HS-27A (cell line): ENCODE measurements at places on chromosomes 6 and 20.

GRCh38 chr20:36468149-36469000, 72.9 kb upstream of the MYL9 start:
- no peak for DNase-seq

DNA sequence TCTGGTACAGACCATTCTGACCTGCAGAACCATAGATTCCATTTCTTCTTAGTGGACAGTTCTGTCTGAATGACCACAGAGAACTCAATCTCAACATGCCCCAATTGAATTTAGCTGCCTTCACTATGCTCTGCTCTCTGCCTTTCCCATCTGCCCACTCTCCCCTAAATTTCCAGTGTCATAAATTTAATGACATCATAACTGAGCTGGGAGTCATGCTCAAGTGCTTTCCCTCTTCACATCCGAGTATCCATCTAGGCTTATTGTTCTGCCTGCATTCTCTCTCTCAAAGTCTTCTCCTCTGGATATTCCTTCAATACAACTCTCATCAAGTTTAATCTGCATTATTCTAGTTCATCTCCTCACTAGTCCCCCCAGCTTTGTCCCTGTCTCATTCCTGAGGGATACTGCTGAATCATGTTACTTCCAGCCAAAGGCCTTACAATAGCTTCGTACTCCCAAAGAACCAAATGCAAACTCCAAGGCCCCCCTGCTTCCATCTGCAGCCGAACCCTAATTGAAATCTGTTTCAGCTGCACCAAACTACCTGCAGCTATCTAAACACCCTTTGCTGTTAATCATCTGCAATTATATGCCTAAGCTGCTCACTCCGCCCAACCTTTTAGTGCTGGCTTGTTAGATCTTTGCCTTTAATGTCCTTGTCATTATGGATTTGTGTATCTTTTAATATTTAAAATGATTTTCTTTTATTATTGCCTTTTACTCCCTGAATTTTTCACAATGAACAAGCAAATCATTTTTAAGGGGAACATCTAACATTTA, 46.1 kb downstream of the SLC35B3 start:
- no peak for DNase-seq

DNA sequence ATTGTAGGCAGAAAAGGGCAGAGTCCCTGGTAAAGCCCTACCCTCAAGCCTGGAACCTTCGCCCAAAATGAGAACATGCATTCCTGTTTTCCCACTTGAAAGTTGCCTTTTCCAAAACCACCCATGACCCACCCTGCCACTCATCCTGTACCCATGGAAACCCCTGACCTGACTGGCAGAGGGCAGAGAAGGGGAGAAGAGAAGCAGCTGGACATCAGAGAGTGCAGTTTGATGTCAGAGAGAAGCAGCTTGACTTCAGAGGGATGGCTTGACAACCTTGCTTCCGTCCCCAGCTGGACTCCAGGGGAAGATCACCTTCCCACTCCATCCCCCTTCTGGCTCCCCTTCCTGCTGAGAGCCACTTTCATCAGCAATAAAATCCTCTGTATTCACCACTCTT, 123.6 kb upstream of the SHLD1 start:
- no peak for DNase-seq

DNA sequence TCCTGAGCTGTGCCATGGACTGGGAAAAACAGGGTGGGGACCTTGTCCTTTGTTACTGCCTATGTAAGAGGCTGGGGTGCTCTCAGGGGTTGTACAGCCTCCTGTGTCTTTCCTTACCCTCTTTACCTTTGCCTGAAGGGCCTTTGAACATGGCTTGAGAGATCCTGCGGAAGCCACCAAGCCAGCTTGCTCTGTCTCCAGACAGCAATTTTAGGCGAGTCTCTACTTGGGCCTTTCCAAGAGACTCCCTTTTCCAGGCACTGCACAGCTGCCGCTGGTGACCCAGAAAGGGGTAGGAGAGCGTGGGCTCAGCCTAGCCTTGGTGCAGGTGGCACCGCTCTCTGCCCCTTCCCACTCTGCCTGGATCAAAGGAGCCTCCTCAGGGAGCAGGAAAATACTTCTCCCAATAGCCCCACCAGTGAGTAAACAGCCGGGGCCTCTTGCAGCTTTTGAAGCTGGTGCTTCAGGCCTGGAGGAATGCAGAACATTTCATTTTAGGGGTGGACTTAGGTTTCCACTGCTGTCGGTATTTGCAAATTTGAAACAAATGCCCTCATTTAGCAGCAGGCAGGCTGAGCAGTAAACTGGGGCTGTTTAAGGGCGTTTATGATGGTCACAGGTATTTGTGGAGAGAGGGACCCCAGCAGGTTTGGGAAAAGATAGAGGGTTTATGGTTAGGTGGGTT, 13.9 kb downstream of the PTK7 start:
- no peak for DNase-seq

DNA sequence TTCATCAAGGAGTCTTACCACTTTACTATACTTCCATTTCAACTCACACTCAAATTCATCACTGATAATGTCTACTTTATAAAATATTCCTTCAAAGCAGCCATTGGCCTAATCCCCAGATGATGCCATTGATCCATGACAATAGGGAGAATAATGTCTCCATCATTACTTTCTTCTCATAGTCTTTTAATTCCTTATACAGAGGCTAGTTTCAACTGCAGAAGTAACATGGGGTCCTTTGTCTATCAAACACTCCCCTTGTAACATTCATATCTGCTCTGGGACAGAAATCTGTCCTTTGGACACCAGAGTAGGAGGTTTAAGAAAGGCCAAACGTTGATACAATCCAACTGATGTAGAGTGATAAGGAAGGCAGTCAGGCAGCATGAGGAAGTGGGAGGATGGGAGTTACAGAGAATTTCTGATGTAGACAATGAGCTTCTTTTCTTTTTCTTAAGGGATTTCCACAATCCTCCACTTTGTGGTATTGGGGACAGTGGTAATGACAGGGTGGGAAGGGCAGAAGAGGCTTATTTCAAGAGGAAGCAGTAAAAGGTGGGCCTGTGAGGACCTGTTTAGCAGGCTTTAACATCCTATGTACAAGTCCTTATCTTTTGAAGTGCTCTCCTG, 18.9 kb upstream of the HLA-DOA start:
- no peak for DNase-seq

DNA sequence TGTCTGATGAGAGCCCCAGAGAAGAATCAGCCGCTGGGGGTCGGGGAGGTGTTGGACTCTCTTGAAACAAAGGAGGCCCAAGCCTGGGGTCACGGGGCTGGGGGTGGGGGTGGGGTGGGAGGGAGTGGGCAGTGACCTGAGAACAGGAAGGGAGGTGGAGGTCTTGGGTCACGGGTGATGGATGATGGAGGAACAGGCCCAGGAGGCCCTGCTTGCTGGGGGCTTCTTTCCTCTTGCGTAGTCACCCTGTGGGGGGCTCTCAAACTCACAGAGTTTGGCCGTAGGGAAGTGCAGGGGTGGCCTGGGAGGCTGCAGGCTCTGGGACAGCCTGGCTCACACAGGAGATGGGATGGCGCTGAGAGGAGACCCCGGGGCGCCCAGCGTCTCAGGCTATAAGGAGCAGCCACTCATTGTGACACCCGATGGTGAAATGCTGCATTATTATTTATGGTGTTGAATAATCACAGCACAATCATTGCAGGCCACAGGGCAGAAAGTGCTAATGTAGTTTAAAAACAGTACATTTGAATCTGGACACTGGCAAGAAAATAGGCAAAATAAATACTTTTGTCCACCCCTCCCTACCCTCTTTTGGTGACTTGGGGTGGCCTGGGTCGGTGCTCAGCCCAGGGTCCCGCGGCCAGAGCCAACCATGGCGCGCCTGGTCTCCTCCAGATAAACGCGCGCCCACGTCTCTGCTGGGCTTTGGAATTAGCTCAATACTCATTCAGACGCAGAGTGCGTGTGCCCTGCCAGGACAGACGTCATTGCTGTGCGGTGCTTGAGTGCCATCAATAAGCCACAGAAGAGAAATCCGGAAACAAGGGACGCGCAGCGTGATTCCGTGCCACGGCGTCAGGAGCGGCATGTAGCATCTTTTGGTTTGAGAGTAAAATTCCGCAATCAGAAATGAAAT, 27.3 kb upstream of the BHLHE23 start:
- no peak for DNase-seq

GRCh38 chr6:157496534-157497095, 115.6 kb downstream of the ZDHHC14 start:
- no peak for DNase-seq

GRCh38 chr6:136644597-136644952, 94.4 kb upstream of the MAP7 start:
- DNase-seq: no peak

- DNase-seq: no peak
Observed at GRCh38 chr6:158095031-158095430, 73.0 kb downstream of the SERAC1 start.

GRCh38 chr20:4233520-4233919, 218.2 kb upstream of the RNF24 start:
- no peak for DNase-seq

GRCh38 chr6:100388868-100389519, 75.7 kb downstream of the SIM1 start:
- no peak for DNase-seq

- no peak for DNase-seq
Observed at GRCh38 chr20:13221673-13222318, 722 bp downstream of the ISM1 start.

DNA sequence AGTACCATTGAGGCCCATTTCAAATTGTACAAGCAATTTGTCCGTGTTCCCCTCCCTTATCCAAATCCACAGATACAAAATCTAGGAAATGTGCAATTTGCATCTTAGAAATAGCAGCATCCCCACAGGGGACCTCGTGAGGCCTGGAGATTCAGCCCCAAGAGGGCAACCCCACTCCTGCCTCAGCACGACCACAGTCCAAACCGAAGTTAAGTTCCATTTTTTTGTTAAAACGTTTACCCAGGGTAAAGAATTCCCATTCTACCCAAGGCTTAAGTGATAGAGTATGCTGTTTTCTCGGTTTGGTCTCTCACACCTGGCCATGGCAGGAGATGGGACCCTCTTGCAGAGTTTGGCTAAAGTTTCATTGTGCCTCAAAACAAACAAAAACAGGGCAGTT, 41.2 kb downstream of the PLCG1 start:
- no peak for DNase-seq

GRCh38 chr6:22716721-22717120, 147.4 kb downstream of the HDGFL1 start:
- DNase-seq: no peak

DNA sequence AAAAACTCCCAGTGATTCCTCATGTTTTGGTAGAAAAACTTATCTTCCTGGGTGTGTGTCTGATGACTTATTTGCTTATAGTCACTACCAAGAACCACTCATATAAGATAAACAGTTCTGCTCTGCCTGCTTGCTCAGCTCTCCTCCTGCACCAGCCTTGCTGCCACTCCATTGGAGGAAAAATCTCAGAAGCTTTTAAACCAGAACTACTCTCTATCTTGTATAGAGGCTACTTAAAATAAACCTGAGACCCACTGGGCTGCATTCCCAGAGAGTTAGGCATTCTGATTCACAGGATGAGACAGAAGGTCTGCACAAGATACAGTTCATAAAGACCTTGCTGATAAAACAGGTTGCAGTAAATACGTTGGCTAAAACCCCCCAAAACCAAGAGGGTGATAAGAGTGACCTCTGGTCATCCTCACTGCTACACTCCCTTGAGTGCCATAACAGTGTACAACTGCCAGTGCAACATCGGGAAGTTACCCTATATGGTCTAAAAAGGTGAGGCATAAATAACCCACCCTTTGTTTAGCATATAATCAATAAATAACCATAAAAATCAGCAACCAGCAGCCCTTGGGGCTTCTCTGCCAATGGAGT, 728.3 kb downstream of the EPHA7 start:
- DNase-seq: no peak

DNA sequence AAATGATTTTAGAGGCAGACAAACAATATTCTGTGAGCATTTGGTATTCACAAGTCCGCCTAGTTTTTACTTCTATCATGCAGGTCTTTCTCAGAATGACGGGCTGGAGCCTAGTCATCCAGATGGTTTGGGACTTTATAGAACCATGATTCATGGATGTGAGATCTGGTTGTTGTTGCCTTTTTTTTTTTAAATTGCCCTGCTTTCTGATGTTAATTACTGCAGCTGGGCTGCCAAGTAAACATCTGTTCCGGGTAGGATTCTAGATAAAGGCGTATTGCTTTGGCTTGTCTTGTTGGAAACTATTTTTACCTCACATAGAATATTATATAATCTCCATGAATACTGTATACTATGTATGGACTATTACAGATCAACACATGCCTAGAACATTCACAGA, 58.1 kb downstream of the RNF217 start:
- DNase-seq: no peak

GRCh38 chr20:33757458-33757857, 25.7 kb downstream of the ZNF341 start:
- DNase-seq: no peak

GRCh38 chr6:24547243-24547642, 52.5 kb downstream of the ALDH5A1 start:
- no peak for DNase-seq
